Activated naive CD4-positive, alpha-beta T cell treated with anti-CD3 and anti-CD28 coated beads for 36 hours (primary cell): ENCODE measurements at places on chromosomes 6 and 20. TPM values are rescaled to one million over a fixed set of nuclear protein-coding genes. Genes with fewer than 3 reads are reported as not detected.

FOXS1 gene
- total RNA-seq: not detected

- DNase-seq: no peak
These were observed 56.5 kb upstream of the DACT2 start for GRCh38 chr6:168376120-168376519.

DNA sequence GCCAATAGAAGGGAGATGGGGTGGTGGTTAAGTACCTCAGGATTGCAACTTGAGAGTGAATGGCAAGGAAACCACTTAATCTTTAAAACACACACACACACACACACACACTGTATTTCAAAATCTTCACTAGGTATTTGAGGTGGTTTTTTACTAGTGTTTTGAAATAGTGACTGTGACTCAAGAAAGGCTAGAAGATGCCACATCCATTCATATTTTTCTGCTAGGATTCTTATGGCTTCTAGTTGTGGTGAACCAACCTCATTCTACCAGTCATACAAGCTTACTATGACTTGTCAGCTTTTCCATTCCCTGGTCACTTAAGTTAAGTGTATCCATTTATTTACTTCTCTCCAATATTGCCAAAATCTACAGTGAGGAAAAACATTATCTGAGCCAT, 519.4 kb upstream of the JAG1 start:
- no peak for DNase-seq

- DNase-seq: no peak
These were observed 34.7 kb upstream of the CTAGE9 start for GRCh38 chr6:131745476-131745875.

GRCh38 chr6:32529697-32530430, at the start of gene HLA-DRB5:
Gene HLA-DRB5, minus strand, starts transcription at chr6:32530287. Its CDS starts 63 bp downstream, at chr6:32530224.
- peak; percentile 3 for DNase-seq
